ENCODE measurements at places on chromosomes 12 and 14.

DNA sequence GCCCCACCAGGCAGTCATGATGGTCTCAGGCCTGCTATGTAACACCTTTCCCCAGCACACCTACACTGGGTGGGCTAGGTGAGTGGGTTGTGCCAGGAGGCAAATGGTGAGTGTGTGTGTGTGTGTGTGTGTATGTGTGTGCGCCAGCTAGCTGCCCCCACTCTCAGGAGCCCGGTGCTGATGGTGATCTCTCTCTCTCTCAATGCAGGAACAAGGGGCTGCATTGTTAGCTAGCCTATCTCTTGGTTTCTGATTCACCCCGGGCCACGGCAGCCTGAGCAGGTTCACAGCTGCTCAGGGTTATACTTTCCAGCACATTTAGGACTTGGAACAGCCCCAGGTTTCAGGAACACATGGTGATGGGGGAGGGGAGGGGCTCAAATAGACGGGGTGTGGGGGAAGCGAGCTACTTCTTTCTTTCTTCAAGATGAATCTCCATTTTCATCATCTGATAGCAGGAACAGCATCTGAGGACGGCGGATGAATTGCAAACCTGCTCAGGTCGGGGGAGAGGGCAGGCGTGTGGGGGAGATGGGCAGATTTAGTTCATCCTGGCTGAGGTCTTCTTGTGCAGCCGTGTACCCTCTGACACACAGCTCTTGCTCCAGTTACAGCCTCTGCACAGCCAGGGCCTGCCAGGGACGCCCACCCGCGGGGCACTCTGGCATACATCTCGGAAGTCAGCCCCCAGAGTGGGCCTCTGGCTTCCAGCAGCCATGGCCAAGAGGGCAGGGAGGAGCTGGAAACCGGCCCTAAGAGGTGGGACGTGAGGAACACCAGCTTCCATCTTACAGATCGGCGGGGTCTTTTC lies 137.6 kb downstream of the ZFP36L1 start:
- DNase-seq, result no peak

DNA sequence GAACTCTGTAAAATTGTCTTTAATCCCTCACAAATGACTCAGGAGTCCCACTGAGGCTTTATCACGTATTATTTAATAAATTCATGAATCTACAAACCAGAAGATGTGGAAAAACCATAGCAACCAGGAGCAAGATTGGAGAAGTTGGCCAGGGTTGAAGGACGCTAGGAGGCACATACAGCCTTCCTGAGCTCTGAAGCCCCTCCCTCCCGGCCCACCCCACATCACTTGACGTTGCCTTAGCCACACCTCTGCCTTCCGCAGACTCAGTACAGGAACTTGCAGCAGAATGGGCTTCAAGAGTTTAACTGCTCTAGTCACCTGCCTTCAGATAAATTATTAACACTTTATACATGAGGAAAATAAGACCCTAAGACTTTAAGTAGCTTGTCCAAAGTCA lies 33.9 kb downstream of the SLC35F4 start:
- no peak for DNase-seq

DNA sequence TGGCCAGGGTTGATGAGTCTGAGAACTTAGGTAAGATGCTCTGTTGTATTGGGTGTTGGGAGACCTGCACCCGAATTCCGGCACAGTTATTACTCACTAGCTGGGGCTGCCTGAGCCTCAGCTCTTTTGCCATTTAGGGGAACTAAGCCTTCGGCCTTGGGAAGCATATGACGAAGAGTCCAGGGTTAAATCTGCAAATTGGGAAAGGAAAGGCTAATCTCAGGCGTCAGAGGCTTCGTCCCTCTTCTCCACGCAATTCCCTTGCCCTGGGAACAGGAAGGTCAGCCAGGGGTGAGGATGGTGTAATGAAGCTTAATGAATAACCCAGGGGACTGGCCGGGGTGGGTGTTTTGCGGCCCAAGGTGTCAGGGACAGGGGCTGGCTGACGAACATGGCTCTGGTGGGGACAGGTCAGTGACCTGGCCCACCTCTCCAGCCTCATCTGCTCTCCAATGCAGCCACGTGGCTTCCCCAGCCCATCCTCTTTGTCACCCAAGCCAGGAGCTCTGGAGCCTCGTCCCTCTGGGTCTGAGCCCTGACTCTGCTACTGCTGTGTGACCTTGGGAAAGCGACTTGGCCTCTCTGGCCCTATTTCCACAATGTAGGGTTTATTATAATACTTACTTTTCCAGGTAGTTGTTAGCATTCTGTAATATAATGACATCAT lies 3.8 kb upstream of the SDSL start:
- no peak for DNase-seq

DNA sequence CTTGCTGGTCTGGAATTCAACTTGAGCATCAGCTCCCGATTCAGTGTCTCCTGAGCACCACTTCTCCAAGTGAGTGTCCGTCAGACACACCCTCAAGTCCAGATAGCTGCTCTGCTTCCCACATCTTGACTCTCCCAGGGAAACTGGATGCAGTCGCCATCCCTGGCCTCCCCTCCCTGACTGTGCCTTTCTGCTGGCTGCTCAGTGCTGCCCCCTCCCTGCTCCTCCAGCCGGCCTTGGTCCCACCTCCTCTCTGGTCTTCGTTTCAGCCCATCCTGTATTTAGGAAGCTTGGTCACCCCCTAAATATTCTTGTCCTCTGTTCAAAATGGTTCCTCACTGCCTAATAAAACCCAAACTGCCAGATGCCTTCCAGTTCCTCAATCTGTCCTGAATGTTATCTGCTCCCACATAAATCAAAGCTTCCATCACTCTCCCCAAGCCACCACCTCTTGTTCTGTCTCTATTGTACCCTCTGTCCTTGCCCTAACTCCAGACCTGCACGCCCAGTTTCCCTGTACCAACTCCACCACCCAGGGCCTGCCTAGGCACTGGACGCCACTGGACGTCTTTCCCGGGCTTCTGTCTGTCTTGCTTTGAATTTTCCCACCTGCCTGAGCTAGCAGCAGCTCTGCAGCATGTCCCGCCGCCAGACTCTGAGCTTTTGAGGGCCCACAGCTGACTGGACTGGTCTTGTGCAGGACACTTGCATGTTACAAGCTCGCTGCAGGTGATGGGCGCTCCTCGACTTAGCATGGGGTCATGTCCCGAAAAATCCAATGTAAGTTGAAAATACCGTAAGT lies 33.8 kb downstream of the CCDC92 start:
- no peak for DNase-seq

DNA sequence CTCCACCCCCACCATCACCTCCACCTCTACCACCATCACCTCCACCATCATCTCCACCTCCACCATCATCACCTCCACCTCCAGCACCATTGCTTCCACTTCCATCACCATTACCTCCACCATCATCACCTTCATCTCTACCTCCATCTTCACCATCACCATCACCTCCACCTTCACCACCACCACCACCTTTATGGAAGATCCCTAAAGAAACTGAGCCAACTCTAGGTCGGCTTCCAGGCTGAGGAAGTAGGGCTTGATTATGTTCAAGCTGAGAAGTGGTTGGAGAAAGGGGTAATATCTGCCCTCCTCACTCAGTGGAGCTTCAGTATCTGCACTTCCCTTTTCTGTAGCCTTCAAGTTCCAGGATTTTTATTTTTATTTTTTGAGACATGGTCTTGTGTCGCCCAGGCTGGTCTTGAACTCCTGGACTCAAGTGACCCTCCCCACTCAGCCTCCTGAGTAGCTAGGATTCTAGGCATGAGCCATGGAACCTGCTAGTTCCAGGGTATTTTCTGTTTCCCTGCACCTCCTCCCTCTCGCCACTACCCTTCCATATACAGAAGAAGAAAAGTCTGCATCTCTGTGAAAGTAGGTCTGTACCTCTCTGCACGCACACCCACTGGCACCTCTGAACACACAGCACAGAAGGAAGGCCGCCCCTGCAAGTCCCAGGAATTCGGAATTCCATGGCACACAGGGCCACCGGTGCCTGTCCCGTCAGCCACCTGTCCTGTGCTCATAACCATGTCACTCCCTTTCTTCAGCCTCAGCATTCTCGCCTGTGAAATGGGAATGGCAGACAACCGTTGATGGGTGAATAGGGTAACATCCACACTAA lies 5.9 kb downstream of the ZBTB42 start:
- no peak for DNase-seq

DNA sequence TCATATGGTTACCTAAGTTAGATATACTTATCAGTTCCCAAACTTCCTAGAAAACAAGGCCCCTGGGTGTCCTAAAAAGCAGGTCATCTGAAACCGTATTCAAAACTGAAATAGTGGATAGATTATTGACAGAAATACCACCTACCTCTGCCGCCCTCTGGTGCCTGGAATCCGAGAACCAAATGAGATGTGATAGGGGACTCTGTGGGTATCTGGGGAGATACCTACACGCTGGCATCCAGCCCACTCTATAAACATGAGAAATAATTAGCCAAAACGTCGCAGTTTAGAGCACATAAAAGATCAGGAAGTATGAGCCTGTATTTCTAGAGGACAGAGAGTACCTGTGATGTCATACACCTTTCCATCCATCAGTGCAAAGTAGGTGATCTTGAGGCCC lies 4.4 kb downstream of the ORMDL2 start:
- no peak for DNase-seq

DNA sequence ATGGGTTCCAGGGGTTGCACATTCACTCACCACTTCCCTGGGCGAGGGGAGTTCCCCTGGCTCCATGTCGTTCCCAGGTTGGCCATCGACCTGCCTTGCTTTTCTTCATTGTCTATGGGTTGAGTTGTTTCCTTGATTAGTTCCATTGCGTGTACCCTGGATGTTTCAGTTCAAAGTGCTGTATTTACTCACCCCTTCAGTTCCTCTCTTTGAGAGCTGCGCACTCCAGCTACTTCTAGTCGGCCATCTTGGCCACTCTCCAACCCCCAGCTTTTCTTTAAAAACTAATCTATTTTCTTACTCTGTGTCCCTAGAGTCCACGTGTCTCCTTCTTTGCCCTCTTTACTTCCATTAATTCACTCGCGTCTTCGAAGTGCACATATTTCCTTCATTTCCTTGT lies 11.7 kb downstream of the CLEC2A start:
- DNase-seq, result no peak

DNA sequence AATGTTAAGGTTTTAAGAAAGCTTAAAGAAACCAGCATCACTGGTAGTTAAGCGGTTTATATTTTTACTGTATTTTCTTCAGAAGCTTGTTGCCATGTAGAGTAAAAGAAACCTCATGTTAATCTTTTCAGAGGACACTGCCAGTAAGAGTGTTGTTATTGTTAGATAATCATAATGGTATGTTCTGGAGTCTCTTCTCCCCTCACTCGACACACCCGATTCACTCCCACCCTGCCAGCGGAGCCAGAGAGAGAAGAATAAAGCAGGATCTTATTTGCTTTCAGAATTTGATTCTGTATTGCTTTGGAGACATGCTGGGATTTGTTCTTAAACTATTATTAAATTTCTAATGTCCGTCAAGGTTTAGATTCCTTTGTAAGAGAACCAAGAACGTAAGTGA lies 113.7 kb downstream of the SAMD4A start:
- DNase-seq, result no peak

- peak; percentile 19 for DNase-seq
Observed at GRCh38 chr14:99479906-99480869, at the start of gene SETD3. Gene SETD3 (minus strand): TSS chr14:99480859. CDS start chr14:99465805, 15,054 bp downstream.

Data from stimulated activated CD8-positive, alpha-beta memory T cell treated with anti-CD3 and anti-CD28 coated beads, Interleukin-7, amount 100 ng/mL, for 48 hours (primary cell).